Cardiac atrium fibroblast (primary cell): ENCODE measurements at places on chromosomes 1 and 21. TPM values are rescaled to one million over a fixed set of nuclear protein-coding genes. Genes with fewer than 3 reads are reported as not detected.

Gene TNFRSF8
- total RNA-seq: 0.16 and 0.18 TPM in 2 replicates

Gene C1orf87
- total RNA-seq: not detected in 2 replicates

Gene SLAMF8
- total RNA-seq: not detected in 2 replicates

Gene VASH2
- 2.1 TPM in 1 of 2 replicates, not detected in the other for total RNA-seq

Gene LRRC38
- not detected in 2 replicates for total RNA-seq

Gene RGS2
- total RNA-seq: 24.3 and 32.9 TPM in 2 replicates

Gene C8B
- not detected in 2 replicates for total RNA-seq

Gene CNN3
- total RNA-seq: 273 and 286 TPM in 2 replicates
